ENCODE measurements at places on chromosomes 4 and X.

- no peak overlapping the region for H3K27ac ChIP-seq
- DNase-seq: no peak
- no peaks in the 10 kb centered on the region for H3K27me3 ChIP-seq
- no peaks in the 10 kb centered on the region for H3K4me1 ChIP-seq
- no peaks in the 10 kb centered on the region for H3K36me3 ChIP-seq
These were observed 18.2 kb upstream of the PLAC1 start for GRCh38 chrX:134676436-134676835.

GRCh38 chr4:152168987-152169616 is 366.8 kb downstream of the FBXW7 start:
- no peak for DNase-seq
- no peak overlapping the region for H3K4me3 ChIP-seq
- H3K27ac ChIP-seq: no peak overlapping the region
- no peaks in the 10 kb centered on the region for H3K4me1 ChIP-seq

DNA sequence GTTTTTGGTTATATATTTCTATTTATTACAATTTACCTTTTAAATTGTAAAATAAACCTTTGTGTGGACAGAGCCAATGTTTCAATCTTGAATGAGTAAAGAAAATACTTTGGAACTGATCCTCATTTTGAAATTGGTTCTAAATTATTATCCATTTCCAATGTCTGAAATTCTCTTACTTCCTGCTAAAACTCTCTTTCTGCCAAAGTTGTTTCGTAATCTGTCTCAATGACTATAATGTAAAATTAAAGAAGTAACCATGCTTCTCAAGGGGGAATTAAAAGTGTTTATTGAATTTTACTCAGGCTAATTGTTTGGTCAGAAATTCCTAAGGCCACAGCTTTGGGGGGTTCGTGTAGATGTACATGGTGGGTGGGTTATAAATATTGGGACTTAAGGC is 34.8 kb downstream of the YIPF6 start:
- H3K27me3 ChIP-seq: no peaks in the 10 kb centered on the region
- H3K27ac ChIP-seq: no peak overlapping the region
- H3K4me1 ChIP-seq: no peaks in the 10 kb centered on the region
- DNase-seq: no peak

GRCh38 chr4:113060853-113061252 is 11.4 kb downstream of the ANK2 start:
- H3K36me3 ChIP-seq: no peaks in the 10 kb centered on the region
- H3K27ac ChIP-seq: no peak overlapping the region
- no peaks in the 10 kb centered on the region for H3K4me1 ChIP-seq
- no peak overlapping the region for H3K4me3 ChIP-seq
- H3K27me3 ChIP-seq: no peaks in the 10 kb centered on the region

DNA sequence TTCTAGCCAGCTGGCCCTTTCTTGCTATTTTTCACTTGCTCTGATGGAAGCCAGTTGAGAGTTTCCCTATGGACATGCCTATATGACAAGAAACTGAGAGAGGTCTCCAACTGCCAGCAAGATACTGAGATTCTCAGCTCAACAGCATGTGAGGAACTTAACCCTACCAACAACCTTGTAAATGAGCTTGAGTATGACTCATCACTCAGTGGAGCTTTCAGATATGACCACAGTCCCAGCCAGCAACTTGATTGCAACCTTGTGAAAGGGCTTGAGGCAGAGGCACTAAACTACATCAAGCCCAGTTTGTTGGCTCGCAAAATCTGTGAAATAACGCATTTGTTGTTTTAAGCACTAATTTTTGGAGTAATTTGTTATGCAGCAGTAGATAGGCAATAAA is 175.8 kb downstream of the COMMD8 start:
- H3K4me3 ChIP-seq: no peak overlapping the region
- H3K27me3 ChIP-seq: no peaks in the 10 kb centered on the region
- no peaks in the 10 kb centered on the region for H3K36me3 ChIP-seq
- DNase-seq: no peak
- no peaks in the 10 kb centered on the region for H3K4me1 ChIP-seq

DNA sequence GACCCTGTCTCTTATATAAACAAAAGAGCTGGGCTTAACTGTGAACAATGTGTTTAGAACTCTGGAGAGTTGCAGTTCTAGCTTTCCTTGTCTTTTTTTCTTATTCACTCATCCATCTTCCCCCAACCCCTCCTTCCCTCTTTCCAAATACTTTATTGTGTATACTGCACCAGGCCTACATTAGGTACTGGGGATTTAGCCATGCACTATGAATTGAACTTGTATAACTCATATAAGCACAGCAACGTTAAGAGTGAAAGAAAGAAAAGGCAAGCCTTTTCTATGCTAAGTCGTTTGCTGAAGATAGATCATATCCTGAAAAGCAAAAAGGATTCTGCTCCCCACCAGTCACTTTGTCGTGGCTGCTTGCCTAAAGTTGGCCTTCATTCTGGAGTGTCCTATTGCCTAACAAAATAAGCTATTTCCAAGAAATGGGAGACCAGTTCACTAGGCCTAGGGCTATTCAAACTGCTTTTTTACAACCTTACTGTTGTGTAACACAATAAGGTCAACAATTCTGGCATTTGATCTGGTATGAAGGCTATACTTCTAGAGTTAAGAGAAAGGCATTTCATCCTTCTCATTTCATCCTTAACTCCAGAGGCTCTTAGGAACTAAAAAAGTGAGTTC is 32.2 kb downstream of the CCNI start:
- H3K4me1 ChIP-seq: no peaks in the 10 kb centered on the region
- no peaks in the 10 kb centered on the region for H3K36me3 ChIP-seq
- H3K4me3 ChIP-seq: no peak overlapping the region
- H3K27me3 ChIP-seq: no peaks in the 10 kb centered on the region
- no peak overlapping the region for H3K27ac ChIP-seq
- DNase-seq: no peak

DNA sequence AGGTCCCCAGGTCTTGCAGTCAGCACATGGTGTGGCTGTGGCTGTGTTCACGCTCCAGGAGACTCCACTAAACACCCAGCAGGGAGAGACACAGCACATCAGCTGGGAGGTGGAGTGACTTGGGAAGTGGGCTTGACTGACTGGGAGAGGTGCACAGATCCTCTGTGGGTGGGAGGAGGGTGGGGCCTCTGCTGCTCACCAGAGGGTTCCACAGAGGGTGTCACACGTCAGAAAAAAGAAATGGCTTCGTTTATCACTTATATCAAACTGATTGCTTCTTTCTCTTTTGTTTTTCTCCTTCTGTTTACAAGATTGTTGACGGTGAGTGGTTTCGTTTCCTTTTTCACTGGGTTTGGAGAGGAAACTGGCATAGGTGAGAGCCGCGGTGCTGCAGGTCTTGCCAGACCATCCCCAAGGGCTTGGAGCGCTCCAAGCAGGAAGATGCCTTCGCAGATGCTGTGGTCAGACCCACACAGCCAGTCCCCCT is 24.8 kb upstream of the FAM193A start:
- peaks cover 17% of the 10 kb centered on the region for H3K36me3 ChIP-seq
- no peak overlapping the region for H3K4me3 ChIP-seq
- no peak for DNase-seq

- H3K4me1 ChIP-seq: no peaks in the 10 kb centered on the region
- no peaks in the 10 kb centered on the region for H3K27me3 ChIP-seq
- no peak overlapping the region for H3K27ac ChIP-seq
- DNase-seq: no peak
These were observed 198.0 kb downstream of the ARHGAP24 start for GRCh38 chr4:85672959-85673358.

DNA sequence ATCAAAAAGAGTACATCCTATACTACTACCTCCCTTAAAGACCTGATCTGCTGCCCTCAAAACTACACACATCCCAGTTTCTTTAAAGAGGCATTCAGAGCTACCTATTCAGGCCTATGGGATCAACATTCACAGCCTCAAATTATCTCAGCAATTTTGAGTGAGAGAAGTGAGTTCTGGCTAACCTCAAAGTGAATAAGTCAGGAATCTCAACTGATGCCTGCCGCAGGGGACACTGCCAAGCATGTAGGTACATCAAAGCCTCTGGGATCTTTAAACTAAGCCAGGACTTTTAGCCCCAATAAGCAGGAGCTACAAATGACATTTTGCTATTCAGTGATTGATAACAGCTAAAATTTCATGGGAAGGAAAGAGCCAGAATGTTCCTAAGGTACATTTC is 11.6 kb downstream of the GRPR start:
- H3K4me1 ChIP-seq: no peaks in the 10 kb centered on the region
- no peaks in the 10 kb centered on the region for H3K36me3 ChIP-seq
- DNase-seq: no peak
- H3K27me3 ChIP-seq: no peaks in the 10 kb centered on the region
- H3K4me3 ChIP-seq: no peak overlapping the region
- H3K27ac ChIP-seq: no peak overlapping the region

DNA sequence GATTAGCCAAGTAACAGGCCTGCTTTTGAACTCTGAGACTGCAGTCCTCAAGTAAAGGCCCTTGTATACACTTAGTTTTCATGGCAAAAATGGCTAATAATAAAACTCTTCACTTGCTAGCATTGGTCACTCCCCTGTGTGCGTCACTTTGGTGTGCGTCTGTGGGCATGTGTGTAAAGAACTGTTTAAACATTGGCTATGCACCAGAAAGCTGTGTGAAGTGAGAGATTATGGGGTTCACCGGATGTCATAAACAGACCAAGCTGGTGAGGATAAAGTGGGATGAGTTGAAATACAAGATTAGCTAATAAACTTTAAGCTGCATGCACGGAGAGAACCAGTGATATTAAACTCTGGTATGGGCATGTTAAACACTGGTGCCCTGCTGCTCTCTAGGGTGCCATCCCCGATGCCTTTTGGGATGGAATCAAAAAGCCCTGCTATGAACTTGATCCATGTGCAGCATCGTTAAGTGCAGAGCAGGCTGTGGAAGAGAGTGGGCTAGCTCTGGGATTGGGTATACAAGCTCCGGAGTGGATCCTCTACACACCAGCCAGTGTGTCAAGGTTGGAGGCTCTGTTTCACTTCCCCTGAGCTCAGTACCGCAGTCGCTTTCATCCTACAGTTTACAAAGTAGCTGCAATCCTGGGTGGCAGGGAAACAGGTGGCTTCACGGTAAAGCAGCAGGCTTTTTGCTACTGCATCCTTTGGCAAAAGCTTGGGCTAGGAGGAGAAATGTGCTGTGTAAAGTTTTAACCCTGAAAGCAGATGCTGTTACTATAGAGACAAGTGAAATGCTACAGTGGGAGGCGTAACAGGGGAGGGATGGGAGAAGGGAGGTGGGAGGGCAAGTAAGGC is 108.3 kb upstream of the SLC4A4 start:
- no peaks in the 10 kb centered on the region for H3K36me3 ChIP-seq
- no peaks in the 10 kb centered on the region for H3K4me1 ChIP-seq
- H3K27ac ChIP-seq: no peak overlapping the region

Measured in prostate gland (tissue), 2 donors.